Activated T-cell treated with anti-CD3 and anti-CD28 coated beads for 48 hours (primary cell): ENCODE measurements at places on chromosomes 3 and 15.

DNA sequence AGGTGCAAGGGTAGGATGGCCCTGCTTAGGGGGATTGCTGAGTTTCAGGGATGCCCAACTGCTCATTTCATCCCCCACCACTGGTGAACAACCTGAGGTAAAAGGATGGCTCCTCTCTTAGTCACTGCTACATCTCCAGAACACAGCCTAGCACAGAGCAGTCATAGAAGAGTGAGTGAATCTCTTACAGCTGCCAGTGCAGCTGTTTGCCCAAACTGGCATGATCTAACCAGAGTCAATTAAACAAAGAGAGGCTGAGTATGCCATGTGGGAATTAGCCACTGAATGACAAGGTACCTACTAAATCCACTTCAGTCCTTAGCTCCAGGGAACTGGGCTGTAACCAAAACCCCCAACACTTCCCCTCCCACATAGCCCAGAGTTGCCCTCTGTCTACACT, 6.8 kb upstream of the NCKIPSD start:
- no peak for DNase-seq

GRCh38 chr15:89123181-89123525, 34.9 kb downstream of the ABHD2 start:
- no peak for DNase-seq

- no peak for DNase-seq
These were observed 3.9 kb upstream of the SH3GL3 start for GRCh38 chr15:83443076-83443847.

DNA sequence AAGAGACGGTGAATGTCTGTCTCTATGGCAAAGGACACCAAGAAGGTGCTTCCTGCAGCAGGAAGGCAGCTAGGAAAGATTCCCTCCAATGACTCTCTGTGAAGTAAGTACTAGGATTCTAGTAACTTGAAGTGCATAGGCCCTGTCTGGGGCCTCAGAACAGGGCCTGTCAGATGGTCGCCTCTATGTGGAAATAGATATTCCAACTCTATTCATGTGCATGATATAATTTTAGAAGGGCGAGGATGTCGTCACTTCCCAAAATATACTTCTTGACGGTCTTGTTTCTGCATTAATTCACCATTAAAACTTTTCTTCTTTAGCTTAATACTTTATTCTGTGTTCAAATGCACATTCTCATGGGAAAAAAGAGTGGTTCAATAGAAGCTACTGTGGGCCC, 167.0 kb downstream of the TLE3 start:
- no peak for DNase-seq

- no peak for DNase-seq
These were observed 88.6 kb upstream of the ZNF385D start for GRCh38 chr3:21839592-21839991.

DNA sequence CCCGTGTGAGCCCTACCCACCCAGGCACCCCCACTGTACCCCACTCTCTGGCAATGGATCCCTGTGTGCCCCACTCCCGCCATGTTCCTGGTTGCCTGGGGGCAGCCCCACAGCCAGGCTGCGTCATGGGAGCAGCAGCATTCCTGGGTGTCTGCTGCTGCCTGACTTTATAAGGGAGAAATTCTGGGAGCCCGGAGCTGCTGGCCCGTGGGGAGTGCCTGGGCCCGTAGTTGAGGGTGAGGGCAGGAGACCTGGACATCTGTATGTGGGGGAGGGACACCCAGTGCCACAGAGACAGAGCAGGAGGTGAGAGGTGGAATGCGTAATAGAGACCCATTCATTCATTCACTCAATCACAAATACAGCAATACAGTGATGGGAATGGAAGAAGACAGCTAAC, 15.1 kb downstream of the CSPG4 start:
- no peak for DNase-seq

- no peak for DNase-seq
These were observed 100.4 kb downstream of the PCCB start for GRCh38 chr3:136350557-136350956.

DNA sequence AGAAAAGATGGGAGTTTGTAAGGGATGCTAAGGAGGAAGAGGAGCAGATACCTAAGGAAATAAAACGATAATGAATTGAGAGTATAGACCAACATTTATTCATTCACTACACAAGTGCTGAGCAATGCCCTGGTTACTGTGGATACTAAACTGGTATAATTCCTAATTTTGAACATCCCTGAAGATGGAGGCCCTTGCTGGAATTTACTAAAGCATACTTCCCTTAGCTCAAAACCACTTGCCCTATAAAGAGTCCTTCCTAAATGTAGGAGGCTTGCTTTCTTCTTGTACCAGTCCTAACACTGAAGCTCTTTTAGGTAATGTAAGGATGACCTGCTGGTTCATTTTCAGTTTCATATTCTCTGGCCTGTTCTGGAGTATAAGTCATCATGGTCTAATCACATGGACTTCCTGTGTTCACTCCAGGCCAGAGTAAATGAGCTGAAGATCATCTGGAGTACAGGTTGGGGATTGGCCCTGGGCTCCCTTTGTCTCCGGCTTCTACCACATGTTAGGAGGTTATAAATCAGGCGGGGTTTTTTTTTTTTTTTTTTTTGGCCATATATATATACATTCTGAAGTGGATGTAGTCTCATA, 40.1 kb upstream of the MTMR10 start:
- no peak for DNase-seq

DNA sequence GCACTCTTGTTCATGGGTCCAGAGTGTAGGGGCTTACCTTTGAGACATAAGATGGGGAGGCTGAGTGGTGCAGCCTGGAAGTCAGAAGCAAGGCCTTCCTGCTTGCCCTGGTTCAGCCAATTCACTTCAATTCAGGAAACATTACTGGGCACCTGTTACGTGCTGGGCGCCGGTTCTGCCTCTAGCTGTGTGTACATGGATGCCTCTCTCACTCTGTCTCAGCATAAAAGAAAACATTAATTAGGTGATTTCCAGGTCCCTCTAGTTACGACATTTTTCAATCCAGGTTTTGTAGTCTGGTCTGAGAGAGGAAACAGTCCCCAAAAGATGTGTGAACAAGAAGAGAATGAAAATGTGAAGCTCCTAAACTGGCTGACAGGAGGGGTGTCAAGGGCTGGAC, 1.2 kb downstream of the RTP1 start:
- no peak for DNase-seq

DNA sequence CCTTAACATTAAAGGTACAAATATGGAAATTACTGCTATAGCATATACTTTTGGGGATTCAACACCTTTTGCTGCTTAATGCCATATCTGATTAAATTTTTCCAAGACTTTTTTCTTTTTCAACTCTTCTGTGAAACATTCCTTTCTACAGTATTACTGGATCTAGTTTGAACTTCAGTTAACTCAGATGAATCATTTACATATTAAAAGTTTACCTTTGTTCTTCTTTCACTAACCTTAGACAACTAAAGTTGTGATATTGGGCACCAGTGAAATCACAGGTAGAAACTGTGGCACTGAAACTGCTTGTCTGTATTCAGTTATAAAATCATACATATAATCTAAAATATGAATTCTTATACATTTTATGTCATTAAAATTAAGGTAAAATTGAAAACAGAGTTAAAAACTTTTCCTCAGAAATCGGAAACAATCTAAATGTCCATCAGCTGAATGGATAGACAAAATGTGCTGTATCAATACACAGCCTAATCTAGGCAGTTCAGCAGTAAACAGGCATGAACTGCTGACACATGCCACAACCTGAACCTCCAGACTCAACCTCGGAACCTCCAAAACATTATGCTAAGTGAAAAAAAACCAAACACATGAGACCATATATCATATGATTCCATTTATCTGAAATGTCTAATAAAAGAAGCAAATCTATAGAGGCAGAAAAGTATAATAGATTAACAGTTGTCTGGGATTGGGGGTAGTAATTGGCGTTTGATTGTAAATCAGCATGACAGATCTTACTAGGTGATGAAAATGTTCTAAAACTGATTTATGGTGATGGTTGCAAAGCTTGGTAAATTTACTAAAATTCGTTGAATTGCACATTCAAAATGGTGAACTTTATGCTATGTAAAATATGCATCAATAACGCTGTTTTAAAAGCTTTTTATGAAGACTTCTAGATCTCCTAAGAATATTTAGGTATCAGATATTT, 50.0 kb downstream of the PPARG start:
- no peak for DNase-seq

DNA sequence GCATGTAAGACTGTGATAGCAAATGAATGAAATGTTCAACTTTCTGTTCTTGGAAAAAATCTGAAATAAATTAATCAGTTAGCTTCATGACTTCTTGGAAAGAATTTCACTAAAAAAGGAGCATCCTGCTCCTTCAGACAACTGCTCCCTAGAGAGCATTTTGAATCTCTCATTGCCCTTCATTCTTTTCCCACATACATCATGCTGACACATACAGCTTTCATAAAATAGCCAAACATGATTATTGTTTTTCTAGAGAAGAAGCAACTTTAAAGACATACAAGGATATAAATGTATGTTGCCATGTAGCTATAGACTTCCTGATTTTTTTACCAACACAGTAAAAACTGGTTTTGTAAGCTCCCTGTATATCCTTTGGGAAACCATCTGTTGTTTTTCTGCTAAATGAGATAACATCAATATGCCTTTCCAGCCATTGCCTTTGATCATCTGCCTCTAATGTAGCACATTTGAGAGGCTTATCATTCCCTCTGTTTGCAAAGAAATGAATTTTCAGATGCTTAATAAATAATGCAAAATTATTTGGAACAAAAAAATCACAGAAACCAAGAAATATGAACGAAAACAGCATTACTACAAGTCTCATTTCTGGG, 248.2 kb upstream of the GPR149 start:
- DNase-seq: no peak

DNA sequence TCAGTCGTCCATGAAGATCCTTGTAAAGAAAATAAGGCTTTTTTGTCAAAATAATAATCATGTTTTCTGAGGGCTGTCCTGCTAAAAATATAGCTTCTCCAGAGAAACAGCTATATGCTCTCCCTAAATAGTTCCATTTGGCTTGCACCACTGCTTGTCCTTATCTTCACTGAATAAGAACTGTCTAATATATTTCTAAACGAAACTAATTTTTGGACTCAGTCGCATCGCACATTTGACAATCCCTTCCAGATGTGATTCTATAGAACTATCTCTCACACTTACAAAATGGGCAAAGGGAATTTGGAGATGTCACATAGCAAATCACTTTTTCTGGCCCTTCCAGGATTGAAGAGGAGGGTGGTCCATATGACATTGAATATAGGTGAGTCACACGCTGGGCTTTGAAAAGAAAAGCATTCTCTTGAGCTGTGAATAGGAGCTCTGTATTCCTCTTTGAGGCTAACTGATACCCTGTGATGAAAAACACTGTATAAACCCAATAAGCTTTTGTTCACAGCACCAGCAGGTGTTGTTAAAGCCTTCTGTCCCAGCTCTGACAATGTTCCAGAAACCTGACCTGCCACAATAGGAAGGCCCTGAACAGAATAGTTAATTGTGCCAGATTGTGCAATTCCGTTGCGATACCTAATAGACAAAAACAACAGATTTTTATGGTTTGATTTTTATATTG, 1144.2 kb downstream of the ROBO2 start:
- DNase-seq: no peak

DNA sequence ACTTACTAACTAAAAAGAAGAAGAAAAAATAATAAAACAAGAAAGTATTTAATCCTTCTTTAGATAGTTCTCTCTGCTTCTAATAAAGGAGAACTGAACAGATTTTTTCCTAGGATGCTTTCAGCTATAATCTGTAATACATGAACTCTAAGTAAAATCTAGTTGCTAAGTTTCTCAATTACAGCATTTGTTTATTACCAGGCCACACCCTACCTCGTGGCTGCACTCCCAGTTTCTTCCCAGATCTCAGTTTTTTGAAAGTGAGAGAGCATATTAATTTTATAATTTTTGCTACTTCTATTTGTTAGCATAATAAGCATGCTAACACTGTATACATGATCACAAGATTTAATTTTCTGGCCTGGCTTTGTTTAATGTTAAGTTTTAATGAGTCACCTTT, 258.3 kb downstream of the IL5RA start:
- no peak for DNase-seq

GRCh38 chr15:63630036-63630751, 33.0 kb downstream of the FBXL22 start:
- DNase-seq: no peak

DNA sequence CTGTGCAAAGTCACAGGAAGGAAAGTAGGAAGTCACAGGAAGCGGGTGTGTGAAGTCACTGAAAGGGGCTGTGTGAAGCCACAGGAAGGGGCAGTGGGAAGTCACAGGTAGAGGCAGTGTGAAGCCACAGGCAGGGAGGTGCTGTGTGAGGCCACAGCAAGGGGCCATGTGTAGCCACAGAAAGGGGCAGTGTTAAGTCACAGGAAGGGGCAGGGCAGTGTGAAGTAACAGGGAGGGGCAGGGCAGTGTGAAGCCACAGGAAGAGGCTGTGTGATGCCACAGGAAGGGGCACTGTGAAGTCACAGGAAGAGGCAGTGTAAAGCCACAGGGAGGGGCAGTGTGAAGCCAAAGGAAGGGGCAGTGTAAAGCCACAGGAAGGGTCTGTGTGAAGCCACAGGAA, 36.5 kb downstream of the GASK1A start:
- no peak for DNase-seq

DNA sequence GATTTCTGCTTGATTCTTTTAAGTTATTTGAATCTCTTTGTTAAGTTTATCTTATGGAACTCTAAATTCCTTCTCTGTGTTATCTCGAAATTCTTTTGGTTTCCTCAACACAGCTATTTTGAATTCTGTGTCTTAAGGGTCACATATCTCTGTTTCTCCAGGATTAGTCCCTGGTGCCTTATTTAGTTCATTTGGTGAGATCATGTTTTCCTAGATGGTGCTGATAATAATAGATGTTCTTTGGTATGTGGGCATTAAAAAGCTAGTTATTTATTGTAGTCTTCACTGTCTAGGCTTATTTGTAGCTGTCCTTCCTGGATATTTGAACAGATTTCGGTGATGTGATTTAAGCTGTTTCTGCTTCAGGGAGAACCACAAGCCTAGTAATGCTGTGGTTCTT, 615.6 kb upstream of the NECTIN3 start:
- DNase-seq: no peak

- DNase-seq: no peak
These were observed 356.5 kb downstream of the ZIC4 start for GRCh38 chr3:147049821-147050220.

DNA sequence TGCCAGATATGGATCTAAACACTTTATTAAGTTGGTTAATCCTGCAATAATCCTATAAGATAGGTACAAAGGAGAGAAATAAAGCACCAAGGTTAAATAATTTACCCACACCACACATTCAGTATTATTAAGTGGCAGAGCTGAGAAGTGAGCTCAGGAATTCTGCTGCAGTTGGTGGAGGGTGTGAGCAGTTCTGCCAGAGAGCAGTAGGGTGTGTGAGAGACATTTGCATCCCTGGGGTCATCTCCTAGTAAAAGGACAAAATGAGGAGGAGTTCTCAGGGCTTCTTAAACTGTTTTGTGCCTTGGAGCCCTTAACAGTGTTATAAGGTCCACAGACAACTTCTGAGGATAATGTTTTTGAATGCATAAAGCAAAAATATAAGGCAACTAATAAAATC, 484.5 kb downstream of the TAFA4 start:
- no peak for DNase-seq

DNA sequence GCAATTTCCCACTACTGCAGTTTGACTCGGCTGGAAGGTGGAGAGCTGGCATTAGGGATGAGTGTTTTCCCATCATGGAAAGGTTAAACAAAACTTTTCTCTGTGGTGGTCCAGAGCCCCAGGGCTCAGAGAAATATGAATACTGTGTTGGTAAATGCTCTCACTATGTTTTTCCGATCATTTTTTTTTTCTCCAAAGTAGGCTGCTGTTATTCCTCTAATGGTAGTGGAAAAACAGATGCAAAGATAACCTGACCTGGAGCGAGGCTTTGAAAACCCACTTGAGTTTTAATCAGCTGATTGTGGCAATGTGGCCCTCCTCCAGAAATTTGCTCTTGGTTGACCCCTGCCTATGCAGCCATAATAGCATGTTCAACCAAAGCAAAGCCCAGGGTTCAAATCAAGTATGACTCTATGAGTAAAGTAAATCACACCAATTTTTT, 320.8 kb upstream of the CTNNB1 start:
- no peak for DNase-seq
